Diencephalon (tissue), 1 donor: ENCODE measurements at places on chromosomes 1 and 21. TPM values are rescaled to one million over a fixed set of nuclear protein-coding genes. Genes with fewer than 3 reads are reported as not detected.

The PWP2 gene
- total RNA-seq = 3.5 TPM

The LIPI gene
- total RNA-seq = not detected

The DNAH14 gene
- total RNA-seq = 74.0 TPM

The GPR25 gene
- total RNA-seq = 0.46 TPM

The DNALI1 gene
- total RNA-seq = 10.6 TPM

The SV2A gene
- total RNA-seq = 183 TPM
